ENCODE measurements at places on chromosomes 13 and 19.

- DNase-seq, result no peak
Observed at GRCh38 chr13:45209229-45209628, 8.4 kb upstream of the KCTD4 start.

GRCh38 chr19:20669263-20669662 lies 7.9 kb upstream of the ZNF626 start:
- DNase-seq, result no peak

DNA sequence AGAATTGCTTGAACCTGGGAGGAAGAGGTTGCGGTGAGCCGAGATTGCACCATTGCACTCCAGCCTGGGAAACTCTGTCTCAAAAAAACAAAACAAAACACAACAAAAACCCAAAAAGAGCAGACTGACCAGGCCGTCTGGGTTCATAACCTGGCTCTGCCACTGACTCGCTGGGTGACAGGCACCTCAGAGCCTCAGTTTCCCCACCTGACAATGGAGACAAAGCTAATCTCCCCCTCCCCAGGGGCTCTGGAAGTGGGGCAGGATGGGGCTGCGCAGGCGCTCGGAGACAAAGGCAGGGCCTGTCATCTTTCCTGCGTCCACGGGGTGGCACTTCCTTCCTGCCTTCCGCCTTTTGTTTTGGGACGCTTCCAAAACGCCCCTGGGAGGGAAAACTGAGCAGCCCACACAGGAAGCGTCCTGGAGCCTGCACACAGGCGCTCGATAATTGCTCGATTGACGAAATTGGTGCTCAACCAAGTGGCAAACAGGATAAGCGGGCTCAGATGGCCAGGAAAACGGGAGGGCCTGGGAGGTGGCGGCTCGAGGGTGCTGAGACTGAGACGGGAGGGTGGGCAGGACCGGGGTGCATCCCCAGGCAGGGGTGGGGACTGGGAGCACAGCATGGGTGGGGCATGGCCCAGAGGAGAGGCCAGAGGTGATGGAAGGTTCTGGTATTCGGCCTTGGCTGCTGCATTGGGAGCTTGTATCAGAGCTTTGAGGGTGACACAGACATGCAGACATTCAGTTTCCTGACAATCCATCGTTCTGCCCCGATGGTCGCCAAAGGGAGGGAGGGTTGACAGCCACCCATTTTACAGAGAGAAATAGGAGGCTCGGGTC lies 17.8 kb downstream of the SPC24 start:
- DNase-seq, result peak; percentile 46

- DNase-seq, result peak; percentile 3
Observed at GRCh38 chr13:89695343-89696257, 1651.9 kb upstream of the MIR17HG start.

GRCh38 chr13:44300895-44301638 lies 72.6 kb upstream of the SERP2 start:
- DNase-seq, result no peak

- no peak for DNase-seq
Observed at GRCh38 chr13:80299046-80299445, 41.9 kb downstream of the SPRY2 start.

DNA sequence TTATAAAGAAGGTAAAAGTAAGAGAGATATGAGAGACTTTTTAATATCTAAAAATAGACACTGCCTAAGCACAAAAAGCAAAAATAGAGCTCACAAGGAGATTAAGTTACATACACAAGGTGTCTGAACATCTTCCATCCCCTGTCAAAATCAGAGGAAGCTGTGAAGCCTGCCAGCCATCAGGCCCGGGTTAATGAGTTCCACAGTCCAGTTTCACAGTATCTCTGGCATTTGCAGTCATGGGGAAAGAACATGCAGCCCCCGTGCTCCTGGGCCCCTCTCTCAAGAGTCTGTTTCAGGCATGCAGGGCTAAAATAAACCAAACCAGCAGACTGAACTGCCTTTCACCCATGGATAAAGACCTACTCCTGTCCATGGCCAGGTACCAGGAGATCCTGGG lies 79.2 kb downstream of the TBC1D4 start:
- no peak for DNase-seq

- no peak for DNase-seq
Observed at GRCh38 chr13:45492538-45492937, 27.8 kb downstream of the COG3 start.

- no peak for DNase-seq
Observed at GRCh38 chr13:43652760-43653159, 134.0 kb downstream of the ENOX1 start.

All from stimulated activated CD4-positive, alpha-beta T cell treated with anti-CD3 and anti-CD28 coated beads, Interleukin-12 subunit alpha, Interleukin-12 subunit beta, amount 100 ng/mL, for 24 hours (primary cell).